ENCODE measurements at places on chromosomes 1 and 21.

- no peak for DNase-seq
Measured at GRCh38 chr1:206646504-206646903, 11.2 kb downstream of the DYRK3 start.

GRCh38 chr1:165641231-165641987 is 10.4 kb downstream of the MGST3 start:
- DNase-seq, result no peak

DNA sequence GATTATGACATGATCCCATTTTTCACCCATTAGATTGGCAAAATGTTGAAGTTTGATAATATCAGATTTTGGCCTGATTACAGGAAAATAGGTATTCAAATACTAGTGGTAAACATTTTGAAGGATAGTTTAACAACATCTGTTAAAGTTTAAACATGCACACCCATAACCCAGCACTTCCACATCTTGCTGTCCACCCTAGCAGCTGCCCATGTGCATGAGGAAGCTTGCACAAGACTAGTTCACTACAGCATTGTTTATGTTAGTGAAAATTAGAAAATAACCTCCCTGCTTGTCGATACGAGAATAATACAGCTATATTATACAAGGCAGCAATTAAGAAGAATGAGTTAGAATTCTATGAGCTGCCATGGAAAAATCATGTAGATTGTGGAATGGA is 127.6 kb downstream of the C1orf21 start:
- no peak for DNase-seq

DNA sequence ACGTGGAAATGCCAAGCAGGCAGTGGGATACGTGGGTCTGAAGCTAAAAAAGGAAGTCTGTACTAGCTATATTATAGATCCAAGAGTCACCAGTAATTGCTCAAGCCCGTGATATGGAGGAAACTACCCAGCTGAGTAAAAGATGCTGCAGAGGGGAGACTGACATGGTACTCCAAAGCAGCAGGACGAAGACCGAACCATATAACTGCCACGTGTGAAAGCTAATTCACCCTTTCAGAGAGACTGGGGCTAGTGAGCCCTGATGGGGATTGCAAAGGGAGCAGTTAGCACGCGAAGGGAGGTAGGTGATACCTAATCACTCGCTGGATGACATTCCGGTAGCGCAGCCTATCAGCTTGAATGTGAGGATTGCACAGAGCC is 316 bp downstream of the AP4B1 start:
- no peak for DNase-seq

DNA sequence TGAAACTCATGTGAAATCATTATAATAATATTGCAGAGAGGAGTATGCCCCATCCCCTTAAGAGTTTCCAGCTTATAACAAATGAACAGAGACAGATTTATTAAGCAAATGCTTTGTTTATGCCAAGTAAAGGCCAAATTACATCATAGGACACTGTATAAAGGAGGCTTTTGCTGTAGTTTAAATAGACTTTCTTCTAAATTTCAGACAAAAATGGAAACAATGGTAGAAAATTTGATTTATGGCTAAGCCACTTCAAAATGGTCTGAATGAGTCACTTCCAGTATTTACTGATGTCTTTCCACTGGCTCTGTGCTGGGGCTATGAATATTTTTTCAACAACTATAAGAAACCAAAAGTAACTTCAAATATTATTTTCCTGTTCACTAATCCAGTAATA is 81.1 kb upstream of the ST6GALNAC5 start:
- DNase-seq, result no peak

GRCh38 chr1:64470665-64471217 is 812 bp downstream of the CACHD1 start:
- no peak for DNase-seq

- DNase-seq, result no peak
Measured at GRCh38 chr1:160978510-160978927, 23.9 kb upstream of the ITLN2 start.

- no peak for DNase-seq
Measured at GRCh38 chr1:70672442-70672888, 261.4 kb downstream of the CTH start.

GRCh38 chr1:214282630-214283242 is 1.8 kb downstream of the SMYD2 start:
- DNase-seq, result no peak

- no peak for DNase-seq
Measured at GRCh38 chr1:167518331-167518700, at the start of gene CD247. Gene CD247, minus strand, starts transcription at chr1:167518529. Its CDS starts 64 bp downstream, at chr1:167518465.

GRCh38 chr21:31221043-31221442 is 123.0 kb downstream of the TIAM1 start:
- DNase-seq, result no peak

GRCh38 chr1:200724064-200724463 is 14.6 kb upstream of the CAMSAP2 start:
- DNase-seq, result no peak

GRCh38 chr1:41591891-41592290 is 107.4 kb upstream of the EDN2 start:
- DNase-seq, result no peak

- no peak for DNase-seq
Measured at GRCh38 chr1:206479183-206480125, 9.2 kb downstream of the IKBKE start.

GRCh38 chr1:43121256-43121900 is 50.7 kb downstream of the EBNA1BP2 start:
- no peak for DNase-seq

DNA sequence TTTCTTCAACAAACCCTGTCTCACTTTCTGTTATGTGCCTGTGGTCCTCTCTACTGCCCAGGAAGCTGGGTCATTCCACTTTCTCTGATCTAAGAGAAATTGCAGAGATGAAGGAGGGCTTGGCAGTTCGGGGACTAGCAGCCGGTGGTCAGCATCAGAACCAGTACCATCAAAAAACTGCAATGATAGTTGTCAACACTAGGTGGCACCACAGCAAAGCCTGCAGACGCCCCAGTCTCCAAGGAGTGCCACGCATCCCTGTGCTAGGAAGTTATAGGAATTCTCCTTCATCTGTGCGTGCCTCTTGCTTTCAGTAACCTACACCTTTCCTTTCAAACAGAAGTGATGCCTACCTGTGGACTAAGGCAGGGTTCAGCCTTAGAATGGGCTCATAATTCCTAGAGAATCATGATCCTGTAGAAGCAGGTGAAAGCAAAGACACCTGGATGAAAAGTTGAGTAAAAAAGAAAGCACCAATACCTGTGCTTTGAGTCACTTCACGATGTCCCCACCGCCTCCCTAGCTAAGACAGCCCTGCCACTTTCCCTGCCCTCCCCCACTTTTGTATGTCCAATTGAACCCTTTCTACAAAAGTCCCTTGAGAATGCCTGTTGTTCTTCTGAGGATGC is 129.2 kb downstream of the ADAMTS1 start:
- no peak for DNase-seq

- DNase-seq, result no peak
Measured at GRCh38 chr1:13779930-13780329, 79.9 kb downstream of the PRDM2 start.

DNA sequence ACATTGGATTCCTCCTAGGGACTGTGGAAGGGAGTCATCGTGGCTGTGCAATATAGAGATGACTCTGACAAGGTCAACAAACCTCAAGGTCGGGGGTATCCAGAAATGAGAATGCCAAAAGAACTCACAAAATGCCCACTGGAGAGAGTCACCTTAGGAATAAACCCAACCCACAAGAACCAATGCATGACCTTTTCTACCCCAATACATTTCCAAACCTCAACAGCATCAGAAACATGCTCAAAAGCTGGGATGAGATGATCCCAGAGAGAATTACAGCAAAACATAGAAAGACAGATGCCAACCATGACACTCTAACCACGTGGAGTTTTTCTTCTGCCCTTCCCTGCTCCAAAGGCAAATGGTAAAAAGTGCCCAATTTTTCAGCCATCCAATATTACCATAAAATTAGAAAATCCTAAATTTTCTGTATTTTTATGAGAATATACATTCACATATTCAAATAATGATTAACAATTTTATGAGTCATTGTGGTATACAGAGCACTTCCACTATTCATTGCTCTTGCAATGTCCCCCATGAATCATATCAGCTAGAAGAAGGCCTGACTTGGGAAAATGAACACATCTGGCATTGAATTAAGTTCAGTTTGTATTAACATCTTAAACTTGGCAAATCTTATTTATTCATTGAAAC is 88.2 kb upstream of the PALMD start:
- no peak for DNase-seq

DNA sequence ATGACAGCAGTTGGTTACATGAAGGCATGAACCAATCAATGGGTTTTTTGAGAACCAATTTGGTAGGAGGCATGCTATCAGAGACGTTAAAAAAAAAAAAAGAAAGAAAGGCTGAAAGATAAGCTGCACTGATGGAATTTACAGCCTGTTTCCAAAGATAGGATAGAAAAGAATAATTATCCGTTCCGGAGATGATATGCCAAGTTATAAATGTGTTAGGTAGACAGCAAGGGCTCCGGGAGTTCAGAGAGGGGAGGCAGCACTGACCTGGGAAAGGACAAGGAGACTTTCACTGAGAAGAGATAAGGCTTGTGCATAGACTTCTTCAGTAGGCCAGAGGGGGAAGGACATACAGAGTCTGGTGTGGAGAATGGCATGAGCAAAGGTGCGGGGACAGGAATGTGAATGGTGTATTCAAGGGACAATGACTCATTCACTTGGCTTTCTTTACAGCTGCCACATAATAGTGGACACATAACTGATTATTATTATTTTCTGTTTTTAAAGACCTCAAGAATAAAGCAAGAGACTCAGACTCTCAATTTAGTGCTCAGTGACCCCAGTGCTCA is 24.8 kb upstream of the ACBD6 start:
- no peak for DNase-seq

DNA sequence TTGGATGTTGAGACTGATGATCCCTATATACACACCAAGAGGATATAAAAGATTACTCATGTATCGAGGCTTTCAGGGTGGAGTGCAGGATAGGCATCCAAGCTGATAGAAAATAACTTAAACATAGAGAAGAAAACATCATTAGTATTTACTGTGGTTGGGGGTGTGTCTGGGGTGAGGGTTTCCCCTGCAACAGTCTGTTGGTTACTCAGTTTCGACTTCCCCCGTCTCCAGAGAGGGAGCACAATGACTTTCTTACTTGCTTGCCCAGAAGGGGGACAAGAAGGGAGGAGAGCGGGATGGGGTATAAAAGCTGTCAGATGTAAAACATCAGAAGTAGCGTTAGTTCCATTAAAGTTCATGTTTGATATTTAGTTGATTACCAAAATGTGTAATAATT is 717.4 kb upstream of the ZP4 start:
- DNase-seq, result no peak
